ENCODE measurements at places on chromosomes 4 and X. TPM values are rescaled to one million over a fixed set of nuclear protein-coding genes. Genes with fewer than 3 reads are reported as not detected.

Gene MAGEE1
- total RNA-seq = 4.4 TPM

Gene BTK
- total RNA-seq = 2.3 TPM

Gene LPAR4
- total RNA-seq = 2.9 TPM

Gene STK32B
- 1.6 TPM for total RNA-seq

Gene KLHL4
- 16.7 TPM for total RNA-seq

Gene CHRDL1
- total RNA-seq = 2.6 TPM

Gene AFF2
- total RNA-seq = 3.7 TPM

Gene TEX11
- total RNA-seq = not detected

Gene SPANXA1
- total RNA-seq = not detected

Gene TMEM47
- 7.5 TPM for total RNA-seq

Gene REELD1
- total RNA-seq = not detected

DNA sequence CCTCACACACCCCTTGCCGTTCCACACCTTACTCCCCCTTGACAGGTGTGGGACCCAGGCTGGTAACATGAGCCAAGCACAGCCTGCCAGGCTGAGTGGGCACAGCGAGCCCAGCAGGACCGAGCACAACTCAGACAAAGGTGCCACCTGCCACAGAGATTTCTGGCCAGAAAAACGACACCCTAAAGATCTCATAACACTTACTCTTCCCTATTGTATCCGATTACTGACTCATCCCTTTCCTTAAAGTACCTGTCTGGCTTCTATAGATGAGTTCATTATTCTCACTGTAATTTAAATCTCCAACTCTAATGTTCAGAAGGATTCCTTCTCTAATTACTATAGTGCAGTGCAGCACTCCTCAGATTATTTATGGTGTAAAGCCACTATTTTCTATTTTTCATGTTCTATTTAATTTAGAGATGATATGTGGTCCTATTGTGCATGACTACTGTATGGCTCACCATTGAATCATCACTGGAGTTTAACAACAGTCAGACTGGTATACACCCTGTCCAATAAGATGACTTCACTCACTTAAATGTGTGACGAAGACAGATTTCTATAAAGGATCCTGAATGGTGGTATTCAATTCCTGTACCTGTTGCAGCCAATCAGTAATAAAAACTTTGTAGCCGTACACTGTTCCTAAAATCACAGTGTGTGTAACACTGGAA, 7.6 kb upstream of the SYTL5 start:
- H3K4me3 ChIP-seq = no peak overlapping the region
- H3K36me3 ChIP-seq = no peaks in the 10 kb centered on the region
- no peak for DNase-seq

GRCh38 chrX:11532291-11533078, 133.2 kb downstream of the ARHGAP6 start:
- peak; percentile 56 for DNase-seq
- H3K27ac ChIP-seq = no peak overlapping the region
- H3K4me1 ChIP-seq = no peaks in the 10 kb centered on the region
- no peaks in the 10 kb centered on the region for H3K36me3 ChIP-seq

DNA sequence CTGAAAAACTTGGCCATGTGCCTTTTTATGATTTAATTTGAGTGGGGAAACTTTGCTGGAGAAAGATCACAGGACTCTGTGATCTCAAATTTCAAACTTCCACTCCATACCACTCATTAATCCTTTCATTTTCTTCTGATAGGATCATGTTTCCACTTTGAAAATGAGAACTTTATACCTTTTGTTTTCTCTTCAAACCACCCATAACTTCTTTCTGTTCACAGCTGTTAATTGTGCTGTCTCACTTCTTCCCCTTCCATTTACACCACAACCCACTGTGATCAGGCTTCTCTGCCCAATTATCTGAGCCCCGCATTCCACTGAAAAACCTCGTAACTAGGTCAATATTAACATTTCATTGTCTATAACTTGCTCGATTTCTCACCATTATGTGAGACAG, 47.0 kb upstream of the ARSJ start:
- H3K4me1 ChIP-seq = no peaks in the 10 kb centered on the region
- no peak overlapping the region for H3K27ac ChIP-seq
- no peaks in the 10 kb centered on the region for H3K27me3 ChIP-seq
- no peak for DNase-seq
- no peak overlapping the region for H3K4me3 ChIP-seq

DNA sequence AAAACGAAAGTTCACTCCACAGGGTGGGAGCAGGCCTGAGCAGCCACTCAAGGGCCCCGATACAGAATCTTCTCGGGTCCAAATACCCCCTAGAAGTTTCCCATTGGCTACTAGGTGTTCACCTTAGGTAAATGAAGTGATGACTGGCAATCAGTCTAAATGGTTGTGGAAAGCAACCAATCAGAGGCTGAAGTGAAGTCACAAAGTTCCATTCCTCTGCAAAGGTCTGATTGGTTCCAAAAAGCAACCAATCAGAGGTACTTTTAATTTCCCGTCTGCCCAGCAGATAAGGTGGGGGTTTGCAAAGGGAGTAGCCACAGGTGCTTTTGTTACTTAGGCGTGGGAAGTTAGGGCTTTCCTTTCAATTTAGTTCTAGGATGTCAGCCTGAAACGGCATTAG, 58.2 kb upstream of the NKAP start:
- H3K36me3 ChIP-seq = no peaks in the 10 kb centered on the region
- peaks cover 89% of the 10 kb centered on the region for H3K27me3 ChIP-seq
- no peak overlapping the region for H3K4me3 ChIP-seq
- H3K4me1 ChIP-seq = no peaks in the 10 kb centered on the region
- no peak for DNase-seq

DNA sequence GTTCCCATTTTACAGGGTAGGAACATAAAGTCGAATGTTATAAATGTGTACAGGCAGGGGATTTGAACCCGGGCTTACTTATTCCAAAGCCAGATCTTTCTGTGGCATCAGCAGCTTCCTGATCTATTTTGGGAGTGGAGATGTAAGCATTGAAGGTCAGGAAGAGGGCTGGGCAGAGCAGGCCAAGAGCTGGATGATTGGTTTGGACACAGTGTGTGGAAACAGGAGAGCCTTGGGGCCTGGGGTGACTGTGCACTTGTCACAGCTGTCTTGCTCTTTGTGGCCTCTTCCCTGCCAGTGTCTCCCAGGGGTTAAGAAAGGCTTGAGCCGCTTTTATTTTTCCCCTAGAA, 127.9 kb upstream of the ENPP6 start:
- peak; percentile 39 for DNase-seq
- H3K27ac ChIP-seq = no peak overlapping the region
- no peaks in the 10 kb centered on the region for H3K36me3 ChIP-seq
- no peaks in the 10 kb centered on the region for H3K27me3 ChIP-seq
- peaks cover 12% of the 10 kb centered on the region for H3K4me1 ChIP-seq

DNA sequence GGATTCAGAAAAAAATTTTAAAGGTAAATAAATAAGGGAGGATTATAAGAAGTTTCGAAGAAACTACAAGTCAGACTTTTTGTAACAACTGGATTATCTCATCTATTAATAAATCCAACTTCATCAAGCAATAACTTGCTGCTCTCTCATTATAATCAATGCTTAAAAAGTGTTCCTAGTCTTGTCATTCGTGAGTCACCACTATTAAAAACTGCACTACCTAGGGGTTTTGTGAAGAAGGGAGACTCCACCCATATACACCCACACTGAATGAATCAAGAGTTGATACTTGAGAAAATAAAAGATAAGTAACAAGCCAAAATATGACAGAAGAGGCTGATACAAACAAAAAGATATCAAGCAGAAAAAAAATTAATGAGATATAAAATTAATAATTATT, 360.5 kb downstream of the ZNF674 start:
- no peak overlapping the region for H3K27ac ChIP-seq
- H3K36me3 ChIP-seq = no peaks in the 10 kb centered on the region
- H3K4me1 ChIP-seq = no peaks in the 10 kb centered on the region
- DNase-seq = no peak
- H3K27me3 ChIP-seq = no peaks in the 10 kb centered on the region

DNA sequence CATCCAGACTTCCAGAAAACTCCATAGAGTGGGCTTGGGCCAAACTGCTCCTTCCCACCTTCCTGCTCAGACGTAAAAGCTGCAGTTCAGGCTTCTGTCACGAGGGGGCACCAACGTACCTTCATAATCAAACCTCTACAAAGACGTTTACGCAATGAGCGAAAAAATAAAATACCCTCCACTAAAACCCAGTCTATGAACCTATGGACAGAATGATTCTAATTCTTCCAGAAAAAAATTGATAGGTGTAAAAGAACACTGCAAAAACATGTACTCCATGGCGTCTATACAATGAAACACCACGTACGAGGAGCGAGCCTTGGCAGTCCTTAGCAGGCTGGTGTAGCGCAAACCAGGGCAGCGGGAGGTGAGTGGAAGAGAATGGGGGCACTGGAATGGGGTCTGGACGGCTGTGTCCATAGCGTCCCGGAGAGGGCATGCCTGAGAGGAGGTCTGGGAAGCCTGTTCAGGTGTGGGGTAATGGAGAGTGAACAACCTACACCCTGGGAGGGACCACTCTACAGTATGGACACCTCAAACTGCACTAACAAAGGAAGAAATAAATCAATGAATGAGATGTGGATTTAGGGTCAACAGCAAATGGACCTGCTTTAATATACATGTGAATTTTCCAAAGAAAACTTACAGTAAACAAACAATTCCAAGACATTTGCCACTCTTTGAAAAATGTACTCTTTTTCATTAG, 14.4 kb upstream of the RAB40A start:
- H3K4me1 ChIP-seq = no peaks in the 10 kb centered on the region
- H3K4me3 ChIP-seq = peak overlapping the region; percentile 64
- DNase-seq = peak; percentile 94
- no peaks in the 10 kb centered on the region for H3K27me3 ChIP-seq

DNA sequence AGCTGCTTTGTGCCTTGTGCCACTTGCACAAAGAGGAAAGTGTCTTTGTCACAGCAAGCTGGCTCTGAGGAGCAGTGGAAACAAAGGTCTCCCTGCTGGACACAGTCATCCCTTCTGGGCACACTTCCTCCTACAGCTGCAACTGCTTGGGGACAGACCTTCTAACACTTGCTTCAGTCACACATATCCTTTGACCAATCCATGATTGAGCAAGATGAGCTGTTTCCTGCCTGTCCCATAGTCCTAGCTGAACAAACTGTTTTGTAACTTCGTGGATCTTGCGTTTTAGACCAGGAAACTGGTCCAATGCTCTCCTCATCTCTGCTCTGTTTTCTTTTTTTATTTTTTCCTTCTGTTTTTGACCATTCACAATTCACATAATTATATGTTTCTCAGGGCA, 98.5 kb downstream of the RRAGB start:
- H3K27me3 ChIP-seq = no peaks in the 10 kb centered on the region
- no peak overlapping the region for H3K27ac ChIP-seq
- no peaks in the 10 kb centered on the region for H3K36me3 ChIP-seq
- DNase-seq = no peak
- H3K4me1 ChIP-seq = no peaks in the 10 kb centered on the region
- H3K4me3 ChIP-seq = no peak overlapping the region

GRCh38 chrX:97315939-97316338, 432.2 kb downstream of the RPA4 start:
- H3K4me1 ChIP-seq = no peaks in the 10 kb centered on the region
- H3K36me3 ChIP-seq = no peaks in the 10 kb centered on the region
- peak; percentile 74 for DNase-seq
- H3K4me3 ChIP-seq = no peak overlapping the region

GRCh38 chr4:13527981-13528820, 16.1 kb downstream of the NKX3-2 start:
- H3K4me3 ChIP-seq = no peak overlapping the region
- peaks cover 95% of the 10 kb centered on the region for H3K27me3 ChIP-seq
- H3K27ac ChIP-seq = no peak overlapping the region
- no peaks in the 10 kb centered on the region for H3K36me3 ChIP-seq

DNA sequence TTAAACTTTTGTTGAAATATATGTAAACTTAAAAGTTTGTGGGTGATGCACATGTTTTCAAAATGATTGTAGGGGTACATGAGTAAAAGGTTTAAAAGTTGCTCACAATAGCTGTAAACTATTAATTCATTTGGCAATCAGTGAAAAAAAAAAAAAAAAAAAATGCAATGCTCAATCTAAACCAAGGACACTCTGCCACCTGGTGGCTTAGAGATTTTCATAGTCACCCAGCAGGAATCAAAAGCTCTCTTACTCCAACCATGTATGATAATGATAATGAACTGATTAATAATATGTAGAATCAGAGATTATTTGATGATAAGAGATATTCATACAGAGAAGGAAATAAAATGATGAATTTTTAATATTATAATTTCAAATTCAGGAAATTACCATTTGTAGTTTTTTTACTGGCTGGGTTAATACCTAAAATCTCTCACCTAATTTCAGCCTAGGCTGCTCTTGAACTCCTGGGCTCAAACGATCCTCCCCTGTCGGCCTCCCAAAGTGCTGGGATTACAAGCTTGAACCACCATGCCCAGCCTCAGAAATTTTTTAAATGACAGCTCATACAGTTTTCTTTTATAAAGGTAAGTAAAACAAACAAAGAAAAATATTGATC, 46.9 kb upstream of the SLC25A4 start:
- DNase-seq = no peak
- no peak overlapping the region for H3K27ac ChIP-seq
- no peaks in the 10 kb centered on the region for H3K36me3 ChIP-seq
- H3K4me3 ChIP-seq = no peak overlapping the region

DNA sequence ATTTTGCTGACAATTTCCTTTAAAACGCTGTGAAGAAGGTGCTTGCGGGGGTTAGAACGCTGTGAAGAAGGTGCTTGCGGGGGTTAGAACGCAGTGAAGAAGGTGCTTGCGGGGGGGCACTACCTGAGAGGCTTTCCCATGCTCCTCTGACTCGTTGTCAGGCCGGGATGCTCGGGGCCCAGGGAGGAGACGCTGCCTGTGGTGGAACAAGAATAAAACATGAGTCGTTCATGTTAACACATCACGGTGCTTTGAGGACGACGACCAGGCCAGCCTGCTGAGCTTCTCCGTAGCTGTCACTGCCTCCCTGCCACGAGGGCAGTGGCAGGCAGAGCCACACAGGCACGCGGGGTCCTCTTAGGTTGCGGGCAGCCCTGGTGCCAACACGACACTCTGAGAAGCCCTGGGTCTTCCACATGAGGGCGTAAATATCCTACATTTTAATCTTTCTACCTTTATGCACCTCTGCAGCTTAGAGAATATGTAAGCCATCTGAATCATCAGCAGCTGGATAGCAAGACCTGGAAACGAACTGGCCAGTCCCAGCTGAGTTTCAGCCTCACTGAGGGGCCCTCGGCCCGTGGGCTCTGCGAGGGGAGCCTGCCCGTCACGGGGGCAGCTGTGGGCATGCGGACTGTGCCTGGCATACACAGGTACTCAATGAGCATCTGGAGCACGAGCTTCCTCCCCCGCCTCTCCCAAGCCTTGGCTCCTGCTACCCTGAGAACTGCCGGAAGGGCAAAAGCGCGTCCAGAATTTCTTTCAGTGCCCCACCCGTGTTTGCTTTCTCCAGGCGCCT, 47.0 kb downstream of the FGFRL1 start:
- H3K4me1 ChIP-seq = no peaks in the 10 kb centered on the region
- no peak overlapping the region for H3K27ac ChIP-seq

- no peak for DNase-seq
- no peaks in the 10 kb centered on the region for H3K36me3 ChIP-seq
- H3K27me3 ChIP-seq = no peaks in the 10 kb centered on the region
Observed at GRCh38 chr4:144259285-144259684, 118.8 kb upstream of the GYPA start.

- no peaks in the 10 kb centered on the region for H3K27me3 ChIP-seq
- no peaks in the 10 kb centered on the region for H3K4me1 ChIP-seq
- H3K4me3 ChIP-seq = no peak overlapping the region
Observed at GRCh38 chr4:172806841-172807240, 361.8 kb upstream of the GALNT7 start.

All from endodermal cell (in vitro differentiated cells).